Kidney epithelial cell (primary cell): ENCODE measurements at places on chromosomes 7 and 10.

DNA sequence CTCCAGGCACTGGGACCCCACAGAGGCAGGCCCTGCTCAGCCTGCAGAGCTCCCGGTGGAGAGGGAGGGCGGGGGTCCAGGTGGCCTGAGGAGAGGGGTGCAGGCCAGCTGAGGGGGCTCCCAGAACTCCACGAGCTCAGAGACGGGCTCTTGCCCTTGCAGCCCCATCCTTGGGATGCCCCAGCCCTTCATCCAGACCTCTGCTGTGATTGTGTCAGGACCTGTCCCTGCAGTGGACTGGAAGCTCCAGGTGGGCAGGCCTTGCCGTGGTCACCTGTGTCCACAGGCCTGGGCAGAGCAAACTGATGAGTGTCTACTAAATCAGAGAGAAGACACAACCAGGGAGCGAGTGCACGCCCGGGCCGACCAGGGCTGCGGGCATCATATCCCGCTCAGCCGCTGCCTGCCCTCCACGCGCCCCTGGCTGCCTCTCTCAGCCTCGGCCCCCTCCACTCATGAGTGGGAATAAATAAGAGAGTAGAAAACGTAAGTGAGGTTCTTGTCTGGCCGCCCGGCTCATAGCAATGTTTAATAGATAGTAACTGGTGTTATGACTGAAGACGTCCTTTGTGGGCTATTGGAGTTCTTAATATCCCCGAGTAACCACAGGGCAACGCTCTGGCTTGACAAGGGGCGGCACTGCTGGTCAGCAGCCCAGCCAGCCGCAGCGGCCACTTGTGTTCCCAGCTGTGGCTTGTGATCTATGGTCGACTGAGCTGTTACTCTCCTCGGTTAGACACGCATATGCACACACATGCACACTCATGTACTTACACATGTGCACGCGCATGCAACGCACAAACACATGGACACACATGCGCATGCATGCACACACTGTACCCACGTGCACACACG, 105.6 kb downstream of the LHPP start:
- DNase-seq: no peak

- DNase-seq: no peak
These were observed 1137.3 kb downstream of the REEP3 start for GRCh38 chr10:64658528-64658927.

DNA sequence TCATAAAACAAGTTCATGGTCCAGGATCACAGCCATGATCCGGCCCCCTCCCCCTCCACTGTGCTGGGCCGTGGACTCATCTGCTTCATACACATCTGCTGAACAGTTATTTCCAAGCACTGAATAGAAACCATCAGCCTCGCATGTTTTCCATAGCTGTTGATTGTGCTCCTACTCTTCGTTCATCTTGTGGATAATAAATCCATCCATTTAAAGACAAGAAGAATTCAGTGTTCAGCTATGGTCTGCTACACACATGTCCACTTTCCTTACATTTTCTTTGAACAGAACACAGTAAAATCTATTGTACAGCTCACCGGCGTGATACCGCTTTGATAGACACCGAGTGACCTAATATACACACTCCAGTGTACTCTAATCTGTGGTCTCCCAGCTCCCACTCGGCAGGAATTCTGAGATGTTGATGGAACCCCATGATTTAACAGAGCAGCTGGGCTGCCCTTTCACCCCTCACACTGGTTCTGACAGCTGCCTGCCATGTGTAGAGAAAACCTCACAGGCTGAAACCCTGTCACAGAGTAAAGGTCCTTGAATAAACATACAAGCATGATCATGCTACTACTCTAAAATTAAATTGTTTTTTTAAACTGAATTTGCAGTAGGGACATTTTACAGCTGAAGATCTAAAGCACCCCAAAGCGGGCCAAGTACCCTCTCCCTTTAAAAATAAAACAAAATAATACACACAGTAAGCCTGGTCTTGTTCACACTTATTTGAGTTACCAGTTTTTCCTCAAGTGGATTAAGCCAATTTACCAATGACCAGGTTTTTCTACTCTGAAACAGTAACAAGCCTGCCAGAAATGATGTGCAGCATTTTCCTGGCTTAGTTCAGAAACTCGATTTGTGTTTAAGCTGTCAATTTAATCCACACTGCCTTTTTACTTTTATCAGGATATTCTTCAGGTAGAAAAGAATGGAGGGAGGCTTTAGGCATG, 95.1 kb upstream of the FZD1 start:
- no peak for DNase-seq

DNA sequence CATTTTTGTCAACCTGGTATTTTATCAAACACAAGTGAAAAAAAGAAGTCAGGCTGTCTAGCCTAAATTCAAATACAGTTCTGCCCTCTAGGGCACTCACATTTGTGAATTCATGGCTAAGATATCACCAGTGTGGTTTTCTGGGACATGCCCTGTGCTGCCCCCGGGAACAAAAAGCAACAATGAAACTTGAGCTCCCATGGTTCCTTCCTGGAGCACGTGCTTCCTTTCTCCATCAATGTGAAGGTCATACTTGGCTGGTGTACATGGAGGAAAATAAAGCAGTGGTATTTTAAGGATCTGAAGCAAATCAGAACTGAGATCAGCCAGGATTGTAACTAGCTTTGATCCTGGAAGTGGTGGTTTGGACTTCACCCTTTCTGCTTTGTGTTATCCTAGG, 128.9 kb upstream of the FRMD4A start:
- no peak for DNase-seq

DNA sequence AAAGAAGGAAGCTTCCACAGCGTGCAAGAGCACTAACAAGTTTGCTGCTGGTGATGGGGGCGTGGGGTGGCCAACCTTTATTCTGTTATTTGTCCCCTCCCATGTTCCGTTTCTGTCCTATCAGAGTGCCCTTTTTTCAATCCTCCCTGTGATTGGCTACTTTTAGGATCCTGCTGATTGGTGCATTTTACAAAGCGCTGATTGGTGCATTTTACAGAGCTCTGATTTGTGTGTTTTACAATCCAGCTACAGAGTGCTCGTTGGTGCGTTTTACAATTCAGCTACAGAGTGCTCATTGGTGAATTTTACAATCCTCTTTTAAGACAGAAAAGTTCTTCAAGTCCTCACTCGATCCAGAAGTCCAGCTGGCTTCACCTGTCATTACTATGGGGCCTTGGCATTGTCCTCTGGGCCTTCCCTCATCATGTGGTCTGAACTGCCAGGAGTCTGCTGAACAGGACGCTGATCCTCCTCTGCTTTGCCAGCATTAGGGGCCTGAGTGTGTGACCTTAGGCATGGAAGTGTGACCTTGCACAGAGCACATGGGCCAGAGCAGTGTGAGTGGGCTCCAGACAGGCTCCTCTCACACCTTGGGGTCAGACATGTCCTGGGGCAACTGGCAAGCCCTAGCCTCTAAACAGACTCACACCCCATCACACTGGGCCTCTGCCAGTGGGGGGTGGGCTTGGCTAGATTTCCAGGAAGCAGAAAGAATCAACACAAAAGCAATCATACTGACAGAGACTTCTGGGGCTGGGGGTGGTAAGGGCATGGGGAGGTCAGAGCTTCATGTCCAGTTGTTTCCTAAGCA, 167.4 kb downstream of the PTPN20 start:
- DNase-seq: no peak

GRCh38 chr10:82889728-82890127, 1014.7 kb downstream of the NRG3 start:
- DNase-seq: no peak
